Activated CD8-positive, alpha-beta memory T cell treated with anti-CD3 and anti-CD28 coated beads for 4 hours (primary cell): ENCODE measurements at places on chromosomes 2 and 18.

DNA sequence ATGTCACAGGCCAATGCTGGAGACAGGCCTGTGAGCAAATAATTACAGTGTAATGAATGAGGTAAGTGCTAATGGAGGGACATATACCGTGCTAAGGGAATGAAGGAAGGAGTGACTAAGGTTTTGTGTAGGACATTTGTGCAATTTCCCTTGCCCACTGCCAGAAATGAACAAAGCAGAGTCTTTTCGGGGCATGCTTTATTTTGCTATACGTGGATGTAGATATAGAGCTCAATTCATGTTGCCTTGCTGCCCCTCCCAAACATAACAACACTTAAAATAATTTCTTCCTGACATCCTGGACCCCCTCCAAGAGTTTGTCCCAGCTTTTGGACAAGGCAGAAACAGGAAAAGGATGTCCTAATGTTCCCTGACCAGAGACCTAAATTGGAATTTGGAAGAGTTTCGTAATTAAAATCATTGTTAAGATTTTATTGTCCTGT lies 23.7 kb upstream of the CD28 start:
- no peak for DNase-seq

DNA sequence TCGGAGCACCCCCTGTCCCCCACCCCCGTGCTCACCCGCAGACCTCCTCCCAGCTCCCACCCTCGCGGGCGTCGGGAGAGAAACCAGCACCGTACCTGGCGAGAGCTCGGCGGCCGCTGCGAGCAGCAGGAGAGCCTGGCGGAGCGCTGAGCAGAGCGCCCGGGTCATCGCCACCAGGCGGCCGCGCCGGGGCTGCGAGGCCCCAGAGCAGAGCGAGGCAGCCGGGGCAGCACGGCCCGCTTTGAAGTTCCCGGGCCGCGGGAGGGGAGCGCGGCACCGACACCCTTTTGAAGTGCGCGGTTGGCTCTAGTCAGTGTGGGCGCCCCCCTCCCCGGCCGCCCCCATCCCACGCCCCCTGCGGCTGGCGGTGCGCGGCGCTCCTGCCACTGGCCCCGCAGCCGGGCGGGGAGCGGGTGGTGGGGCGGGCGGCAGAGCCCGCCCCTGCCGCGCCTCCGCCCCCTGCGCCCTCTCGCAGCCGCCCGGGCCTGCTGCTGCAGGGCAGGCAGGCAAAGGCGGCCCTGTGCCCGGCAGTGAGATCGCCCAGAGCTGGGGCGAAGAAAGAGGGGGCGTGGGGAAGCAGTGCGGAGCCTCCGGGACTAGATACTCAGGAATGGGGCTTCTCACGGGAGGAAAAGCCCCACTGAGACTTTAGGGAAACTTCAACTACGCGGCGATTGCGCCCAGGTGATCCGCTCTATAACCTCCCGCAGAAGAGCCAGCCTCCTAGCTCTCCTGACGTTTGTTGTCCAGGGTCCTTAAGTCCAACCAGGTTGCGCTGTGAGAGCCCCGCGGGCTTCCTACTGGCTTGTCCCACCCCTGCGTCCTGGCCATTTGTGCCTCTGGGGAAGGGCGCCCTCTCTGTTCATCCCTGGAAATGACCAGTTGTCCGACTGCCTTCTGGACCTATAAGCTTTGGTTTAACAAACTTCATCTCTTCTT lies at the start of gene ACVR1C:
Gene ACVR1C (minus strand): TSS at position 388 of the 939 bp plus-strand sequence. CDS start 220 bp downstream, at position 168.
- DNase-seq = peak; percentile 23

- DNase-seq = peak; percentile 80
Observed at GRCh38 chr2:241443486-241444223, 64.7 kb downstream of the STK25 start.

GRCh38 chr2:28680657-28681056 lies 71.0 kb upstream of the PPP1CB start:
- DNase-seq = no peak

DNA sequence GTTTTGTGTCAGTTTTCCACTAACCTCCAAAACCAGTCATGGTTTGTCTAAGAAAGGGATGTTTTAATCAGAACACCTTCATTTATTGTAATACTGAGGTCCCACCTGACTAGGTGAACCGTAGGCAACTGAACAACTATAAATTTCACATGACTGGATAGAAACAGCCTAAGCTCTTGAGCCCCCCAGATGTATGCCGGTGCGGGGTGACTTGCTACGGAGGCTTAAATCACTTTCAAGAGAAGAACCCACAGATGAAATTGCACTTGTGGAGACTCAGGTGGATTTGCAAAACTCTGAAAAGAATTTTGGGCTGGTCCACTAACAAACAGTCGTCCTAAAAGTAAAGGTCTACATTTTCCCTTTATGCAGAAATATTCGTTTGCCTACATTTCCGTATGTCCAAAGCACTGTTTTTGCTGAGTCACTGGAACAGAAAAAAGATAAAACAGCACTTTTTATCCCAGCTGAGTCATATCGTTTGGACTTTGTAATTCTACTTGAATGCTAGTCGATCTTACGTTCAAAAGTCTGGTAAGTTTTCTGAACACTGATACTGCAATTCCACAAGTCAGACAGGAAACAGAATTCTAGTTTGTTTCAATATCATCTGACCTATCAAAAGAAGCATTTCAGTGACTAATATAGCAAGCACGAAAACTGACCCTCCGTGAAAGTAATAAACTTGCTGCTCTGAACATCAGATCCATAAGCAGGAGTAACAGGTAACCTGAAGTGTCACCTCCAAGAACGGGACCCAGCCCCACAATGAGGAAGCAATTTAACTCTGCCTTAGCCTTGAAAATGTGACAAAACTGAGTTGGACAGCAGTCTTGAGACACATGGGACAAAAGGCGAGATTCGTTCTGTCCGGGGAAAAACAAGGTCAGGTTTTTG lies 18.1 kb downstream of the ZNF516 start:
- no peak for DNase-seq

DNA sequence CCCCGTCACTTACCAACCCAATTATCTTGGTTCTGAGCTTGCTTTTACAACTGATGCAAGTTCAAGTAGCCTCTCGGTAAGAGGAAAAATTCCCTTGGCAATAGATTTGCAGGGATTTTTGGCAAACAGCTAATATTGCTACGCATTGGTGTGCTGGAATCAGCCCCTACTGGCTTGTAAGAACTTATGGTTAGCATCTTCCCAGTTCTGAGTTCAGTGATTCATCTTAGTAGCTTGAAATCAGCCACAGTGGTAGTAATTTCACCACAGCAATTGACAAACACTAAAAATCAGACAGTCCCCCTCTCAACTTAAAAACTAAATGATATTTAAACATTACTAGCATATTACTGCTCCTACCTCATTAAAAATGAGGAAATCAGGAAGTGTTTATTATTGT lies 5.9 kb upstream of the RAX start:
- no peak for DNase-seq

DNA sequence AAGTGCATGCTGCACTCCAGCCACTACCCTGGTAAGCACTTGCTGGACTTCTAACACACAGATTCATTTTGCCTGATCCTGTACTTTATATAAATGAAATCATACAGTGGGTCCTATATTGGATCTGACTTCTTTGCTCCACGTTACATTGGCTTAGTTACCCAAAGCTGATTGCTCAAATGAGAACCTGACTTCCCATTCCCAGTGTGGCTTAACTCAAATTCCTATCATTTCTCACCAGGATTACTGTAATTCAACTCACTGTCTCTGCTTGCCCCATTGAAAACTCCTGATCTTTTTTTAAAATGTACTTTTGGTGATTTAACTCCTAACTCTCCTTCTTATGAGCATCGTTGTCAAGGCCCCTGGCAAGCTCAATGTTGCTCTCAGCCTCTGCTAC lies 1.4 kb downstream of the RSAD2 start:
- no peak for DNase-seq

DNA sequence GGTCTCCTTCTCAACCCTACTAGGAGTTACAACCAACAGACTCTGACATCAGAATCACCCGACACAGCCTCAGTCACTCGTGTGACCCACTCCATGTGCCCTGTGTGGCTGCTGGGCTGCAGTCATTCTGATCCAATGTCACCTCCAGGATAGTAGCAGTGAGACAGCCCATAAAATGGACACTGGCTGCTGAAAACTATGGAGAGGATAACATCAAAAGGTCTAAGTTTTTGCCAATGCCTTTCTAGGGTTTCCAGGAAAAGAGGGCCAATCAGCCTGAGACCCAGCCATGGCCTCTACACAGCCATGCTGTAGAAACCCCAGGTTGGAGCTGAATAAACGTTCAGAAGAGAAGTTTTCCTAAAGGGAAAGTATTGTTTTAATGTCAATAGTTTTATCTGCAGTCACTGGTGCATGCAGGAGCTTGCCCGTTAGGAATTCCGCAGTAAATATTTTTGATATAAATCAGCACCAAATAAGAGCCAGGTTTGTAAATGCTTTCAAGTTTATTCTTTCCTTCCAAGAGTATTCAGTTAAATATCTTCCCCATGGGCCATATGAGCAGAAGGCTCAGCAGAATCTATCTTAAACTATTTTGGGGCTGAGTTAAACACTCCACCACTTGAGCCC lies 92.2 kb upstream of the PID1 start:
- DNase-seq = no peak

DNA sequence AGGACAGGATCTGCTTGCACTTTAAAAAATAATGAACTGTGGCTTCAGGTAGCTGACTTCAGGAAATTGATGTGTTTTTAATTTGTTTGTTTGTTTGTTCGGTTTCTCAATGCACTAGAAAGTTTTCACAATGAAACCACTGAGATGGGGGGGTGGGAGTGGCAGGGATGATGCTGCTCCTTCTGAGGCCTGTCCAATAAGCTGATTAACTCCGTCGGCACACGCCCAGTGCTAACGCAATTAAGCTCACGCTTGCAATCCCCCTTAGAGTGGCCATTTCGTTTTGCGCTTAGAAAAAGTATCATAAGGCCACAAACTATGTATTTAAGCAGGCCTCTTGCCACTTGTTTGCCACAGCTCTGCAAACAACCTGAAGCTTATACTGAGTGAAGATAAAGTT lies 12.5 kb upstream of the GPR39 start:
- no peak for DNase-seq

DNA sequence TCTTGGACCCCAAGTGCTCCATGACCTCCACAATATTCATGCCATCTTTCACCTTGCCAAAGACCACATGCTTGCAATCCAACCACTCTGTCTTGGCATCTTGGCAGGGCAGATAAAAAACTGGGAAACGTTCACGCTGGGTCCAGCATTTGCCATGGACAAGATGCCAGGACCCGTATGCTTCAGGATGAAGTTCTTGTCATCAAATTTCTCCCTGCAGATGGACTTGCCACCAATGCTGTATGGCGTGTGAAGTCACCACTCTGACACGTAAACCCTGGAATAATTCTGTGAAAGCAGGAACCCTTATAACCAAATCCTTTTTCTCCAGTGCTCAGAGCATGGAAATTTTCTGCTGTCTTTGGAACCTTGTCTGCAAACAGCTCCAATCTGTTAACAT lies 21.5 kb downstream of the CNOT11 start:
- no peak for DNase-seq

GRCh38 chr2:225310745-225311144 lies 88.8 kb upstream of the NYAP2 start:
- DNase-seq = no peak

DNA sequence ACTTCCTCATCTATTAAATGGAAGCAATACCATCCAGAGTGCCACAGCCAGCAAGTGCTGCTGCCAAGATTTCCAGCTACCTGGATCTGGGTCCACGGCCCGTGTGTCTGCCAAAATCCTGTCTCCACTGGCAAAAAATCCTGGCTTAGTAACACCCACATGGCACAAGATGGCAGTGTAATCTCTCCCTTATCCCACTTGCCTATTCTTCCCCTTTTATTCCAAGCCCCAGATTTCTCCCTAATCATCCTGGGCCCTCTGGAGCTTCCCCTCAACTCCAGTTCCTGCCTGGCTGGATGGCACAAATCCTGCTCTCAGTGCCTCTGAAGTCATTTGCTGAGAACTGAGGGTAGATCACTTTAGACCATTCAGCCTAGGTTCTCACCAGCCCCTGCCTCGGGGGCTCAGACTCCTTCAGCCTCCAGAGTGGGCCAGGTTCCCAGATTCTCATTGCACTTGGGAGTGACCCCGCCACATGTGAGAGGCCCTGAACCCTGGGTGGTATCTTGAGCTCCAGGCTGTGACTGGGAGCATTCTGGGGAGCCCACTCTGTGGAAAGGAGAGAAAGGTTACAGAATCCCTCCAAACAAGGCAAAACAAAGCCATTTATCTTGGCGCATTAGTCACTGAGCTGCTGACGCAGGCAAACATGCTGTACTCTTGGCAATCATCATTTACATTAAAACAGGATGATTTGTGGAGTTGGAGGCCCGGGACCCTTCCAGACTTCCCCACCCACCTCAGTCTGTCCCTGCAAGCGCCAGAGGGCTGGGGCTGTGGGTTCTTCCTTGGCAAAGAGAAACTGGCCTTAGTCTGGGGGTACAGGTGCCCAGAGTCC lies 325.8 kb downstream of the DYSF start:
- DNase-seq = no peak

- DNase-seq = no peak
Observed at GRCh38 chr2:35428548-35428947, 927.0 kb upstream of the CRIM1 start.

DNA sequence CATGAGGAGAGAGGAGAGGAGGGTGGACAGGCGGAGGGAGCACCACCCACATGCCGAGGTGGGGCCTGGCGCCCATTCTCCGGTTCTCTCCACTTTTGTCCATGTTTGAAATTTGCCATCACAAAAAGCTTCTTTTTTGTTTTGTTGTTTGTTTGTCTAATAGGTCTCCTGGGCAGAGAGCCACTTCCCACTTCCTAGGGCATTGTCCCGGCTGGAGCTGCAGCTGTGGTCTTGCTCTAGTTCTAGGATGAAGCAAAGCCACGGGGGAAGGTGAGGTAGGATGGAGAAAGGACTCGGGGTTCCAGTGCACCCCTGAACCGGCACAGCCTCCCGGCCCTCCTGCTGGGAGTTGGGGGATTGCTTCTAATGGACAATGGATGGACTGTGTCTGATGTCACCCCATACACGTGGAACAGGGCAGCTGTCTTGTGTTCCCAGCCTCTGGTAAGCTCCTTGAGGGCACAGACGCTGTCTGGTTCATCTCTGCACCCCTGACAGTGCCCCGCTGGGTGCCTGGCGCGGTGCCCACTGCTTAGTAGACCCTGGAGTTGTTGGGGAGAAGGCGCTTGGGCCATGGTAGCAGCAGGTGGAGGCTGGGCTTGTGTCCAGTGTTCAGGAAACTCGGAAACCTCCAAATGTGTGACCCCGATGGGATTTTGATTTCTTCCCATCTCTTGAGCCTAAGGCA lies 278.4 kb downstream of the NDUFA10 start:
- DNase-seq = no peak

GRCh38 chr2:224946895-224947294 lies 95.4 kb downstream of the DOCK10 start:
- no peak for DNase-seq

GRCh38 chr2:101121174-101121573 lies 30.0 kb downstream of the TBC1D8 start:
- no peak for DNase-seq

- no peak for DNase-seq
Observed at GRCh38 chr2:42196403-42197267, 27.5 kb downstream of the EML4 start.

- no peak for DNase-seq
Observed at GRCh38 chr2:241887806-241888522, 18.4 kb downstream of the RTP5 start.

- no peak for DNase-seq
Observed at GRCh38 chr2:25424426-25425028, 82.8 kb upstream of the DNMT3A start.
